A673 (cell line): ENCODE measurements at places on chromosomes 16 and 17. TPM values are rescaled to one million over a fixed set of nuclear protein-coding genes. Genes with fewer than 3 reads are reported as not detected.

DNA sequence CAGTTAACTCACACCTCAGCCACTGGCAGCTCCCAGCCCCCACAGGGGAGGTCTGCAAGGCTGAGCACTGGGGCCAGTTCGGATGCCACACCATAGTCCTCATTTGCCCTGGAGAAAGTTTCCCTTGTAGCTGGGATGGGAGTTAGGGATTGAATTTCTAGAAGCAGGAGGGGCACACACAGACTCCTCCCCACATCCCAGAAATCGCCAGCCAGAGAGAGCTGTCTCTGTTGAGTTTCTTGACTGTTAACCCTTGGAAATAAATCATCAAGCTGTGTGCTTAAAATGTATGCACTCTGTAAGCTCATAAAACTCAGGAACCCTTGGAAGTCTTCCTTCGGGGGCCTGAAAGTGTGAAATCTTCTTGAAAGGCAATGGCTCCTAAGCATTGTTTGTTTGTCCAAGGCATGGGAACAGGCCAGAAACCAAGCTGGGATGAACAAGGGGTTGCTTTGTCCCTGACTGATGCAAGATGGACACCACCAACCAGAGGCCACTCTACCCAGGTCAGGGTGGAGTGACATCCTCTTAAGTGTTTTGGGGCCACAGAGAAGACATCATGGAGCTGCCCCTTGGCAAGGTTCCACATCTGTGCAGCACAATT lies 394 bp upstream of the PRM3 start:
- no peaks in the 10 kb centered on the region for H3K27me3 ChIP-seq
- H3K36me3 ChIP-seq: no peaks in the 10 kb centered on the region
- H3K27ac ChIP-seq: no peak overlapping the region
- H3K4me1 ChIP-seq: no peaks in the 10 kb centered on the region
- DNase-seq: no peak
- no peak overlapping the region for H3K4me3 ChIP-seq

GRCh38 chr16:86925067-86925791 lies 346.9 kb downstream of the FOXL1 start:
- DNase-seq: peak; percentile 40
- no peak overlapping the region for H3K27ac ChIP-seq
- no peaks in the 10 kb centered on the region for H3K4me1 ChIP-seq
- peaks cover 10% of the 10 kb centered on the region for H3K27me3 ChIP-seq

PEX12 gene
- 2.5 and 3.2 TPM in 2 replicates for total RNA-seq

- peaks cover 22% of the 10 kb centered on the region for H3K4me1 ChIP-seq
- no peaks in the 10 kb centered on the region for H3K36me3 ChIP-seq
- no peaks in the 10 kb centered on the region for H3K27me3 ChIP-seq
- no peak for DNase-seq
These were observed 765 bp downstream of the MYO18A start for GRCh38 chr17:29179232-29180033.

CPPED1 gene
- total RNA-seq: 0.87 and 0.90 TPM in 2 replicates

- no peaks in the 10 kb centered on the region for H3K36me3 ChIP-seq
- no peaks in the 10 kb centered on the region for H3K4me1 ChIP-seq
- H3K27ac ChIP-seq: no peak overlapping the region
- no peak for DNase-seq
These were observed 123.0 kb upstream of the RBFOX1 start for GRCh38 chr16:7209598-7209997.

GRCh38 chr16:3476409-3476808 lies 18.9 kb downstream of the C16orf90 start:
- no peaks in the 10 kb centered on the region for H3K36me3 ChIP-seq
- no peaks in the 10 kb centered on the region for H3K27me3 ChIP-seq
- no peak overlapping the region for H3K27ac ChIP-seq
- H3K4me3 ChIP-seq: no peak overlapping the region
- peaks cover 3% of the 10 kb centered on the region for H3K4me1 ChIP-seq
- DNase-seq: no peak

TMEM114 gene
- 0.86 and 1.8 TPM in 2 replicates for total RNA-seq

DNA sequence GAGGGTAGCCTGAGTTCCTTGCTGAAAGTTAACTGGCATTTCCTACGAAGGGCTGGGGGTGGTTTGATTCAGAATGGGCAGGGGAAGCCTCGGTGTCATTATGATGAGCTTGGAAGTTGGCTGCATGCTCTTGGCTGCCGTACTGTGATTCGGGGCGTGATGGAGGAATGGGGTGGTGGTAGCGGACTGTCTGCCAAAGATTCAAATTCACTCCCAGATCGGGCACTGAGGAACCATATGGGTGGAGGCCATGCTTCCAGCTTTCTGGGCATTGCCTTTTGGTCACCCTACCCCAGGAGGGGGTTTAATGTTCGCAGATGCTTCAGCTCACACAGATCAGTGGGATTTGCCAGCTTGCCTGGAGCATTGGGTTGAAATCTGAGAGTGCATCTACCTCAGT lies 492.8 kb upstream of the EEF2KMT start:
- no peak overlapping the region for H3K4me3 ChIP-seq
- H3K27ac ChIP-seq: no peak overlapping the region
- no peaks in the 10 kb centered on the region for H3K36me3 ChIP-seq
- no peak for DNase-seq
- peaks cover 10% of the 10 kb centered on the region for H3K4me1 ChIP-seq

SEPTIN12 gene
- total RNA-seq: not detected in 2 replicates

DNA sequence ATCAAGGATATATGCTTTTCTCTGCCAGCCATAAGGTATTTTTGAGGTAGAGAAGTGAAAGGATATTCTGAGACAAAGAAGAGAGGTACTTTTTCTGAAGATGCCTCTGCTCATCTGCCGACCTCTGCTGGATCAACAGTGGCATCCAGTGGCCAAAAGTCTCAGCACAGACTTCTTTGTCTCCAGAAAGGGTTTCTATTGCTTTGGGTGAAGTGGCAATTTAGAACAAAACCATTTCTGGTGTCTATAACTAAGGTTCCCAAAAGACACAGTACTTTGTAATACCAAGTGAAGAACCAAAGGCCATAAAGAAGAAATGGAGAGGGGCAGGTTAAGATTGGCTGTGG lies 155.2 kb upstream of the C17orf78 start:
- H3K27me3 ChIP-seq: no peaks in the 10 kb centered on the region
- no peaks in the 10 kb centered on the region for H3K36me3 ChIP-seq
- H3K4me1 ChIP-seq: no peaks in the 10 kb centered on the region
- no peak overlapping the region for H3K4me3 ChIP-seq

GRCh38 chr17:61396586-61397085 lies 3.0 kb upstream of the TBX2 start:
- peaks cover 23% of the 10 kb centered on the region for H3K4me1 ChIP-seq
- H3K4me3 ChIP-seq: no peak overlapping the region

GRCh38 chr16:30041841-30042240 lies 10.8 kb upstream of the TLCD3B start:
- H3K36me3 ChIP-seq: no peaks in the 10 kb centered on the region
- no peak overlapping the region for H3K4me3 ChIP-seq
- no peaks in the 10 kb centered on the region for H3K4me1 ChIP-seq
- H3K27me3 ChIP-seq: no peaks in the 10 kb centered on the region

GRCh38 chr16:8872967-8873865 lies 4.4 kb upstream of the CARHSP1 start:
- no peaks in the 10 kb centered on the region for H3K27me3 ChIP-seq
- H3K4me3 ChIP-seq: no peak overlapping the region
- DNase-seq: no peak
- H3K27ac ChIP-seq: no peak overlapping the region
- H3K36me3 ChIP-seq: no peaks in the 10 kb centered on the region
- peaks cover 22% of the 10 kb centered on the region for H3K4me1 ChIP-seq

DNA sequence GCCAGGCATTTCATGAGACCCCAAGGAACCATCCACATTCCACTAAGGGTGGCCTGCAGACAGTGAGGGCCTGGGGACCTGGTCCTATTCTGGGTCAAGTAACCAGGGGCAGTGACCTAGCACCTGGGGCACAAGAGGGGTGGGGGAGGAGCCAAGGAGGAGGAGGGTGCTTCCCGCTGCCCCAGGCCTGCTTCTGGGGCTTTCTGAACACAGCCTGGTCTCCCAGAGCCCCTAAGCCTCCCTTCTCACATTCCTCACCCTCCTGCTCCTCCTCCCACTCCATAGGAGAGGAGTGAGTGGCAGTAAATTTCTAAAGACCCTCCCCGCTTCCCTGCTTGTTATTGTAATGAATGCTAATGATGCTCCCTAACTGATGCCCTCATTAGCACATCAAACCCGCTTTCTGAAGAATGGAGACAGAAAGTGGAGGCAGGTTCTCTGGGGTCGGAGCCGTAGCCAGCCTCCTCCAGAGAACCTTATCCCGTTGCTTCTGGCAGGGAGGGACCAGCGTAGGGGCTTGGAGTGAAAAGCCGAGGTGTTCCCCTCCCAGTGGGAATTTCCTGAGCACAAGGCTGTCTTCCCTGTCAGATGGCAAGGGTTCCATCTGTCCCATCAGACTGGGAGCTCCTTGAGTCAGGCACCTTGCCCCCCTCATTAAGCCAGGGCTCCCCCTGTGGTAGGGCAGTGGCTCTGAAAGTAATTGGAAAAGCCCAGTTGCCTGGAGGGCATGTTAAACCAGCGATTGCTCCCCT lies 3.7 kb upstream of the SRCIN1 start:
- no peak overlapping the region for H3K27ac ChIP-seq
- no peaks in the 10 kb centered on the region for H3K4me1 ChIP-seq
- no peak overlapping the region for H3K4me3 ChIP-seq
- no peaks in the 10 kb centered on the region for H3K36me3 ChIP-seq
- no peak for DNase-seq
- H3K27me3 ChIP-seq: no peaks in the 10 kb centered on the region

MT3 gene
- not detected in 2 replicates for total RNA-seq

GRCh38 chr17:9512323-9513168 lies 63.1 kb downstream of the STX8 start:
- H3K27me3 ChIP-seq: no peaks in the 10 kb centered on the region
- no peak overlapping the region for H3K27ac ChIP-seq
- DNase-seq: peak; percentile 33
- H3K36me3 ChIP-seq: no peaks in the 10 kb centered on the region
- no peak overlapping the region for H3K4me3 ChIP-seq
- H3K4me1 ChIP-seq: no peaks in the 10 kb centered on the region

- no peak overlapping the region for H3K27ac ChIP-seq
- H3K36me3 ChIP-seq: no peaks in the 10 kb centered on the region
- H3K4me3 ChIP-seq: no peak overlapping the region
- no peak for DNase-seq
- no peaks in the 10 kb centered on the region for H3K4me1 ChIP-seq
- H3K27me3 ChIP-seq: peaks cover 9% of the 10 kb centered on the region
These were observed 15.7 kb upstream of the CCL1 start for GRCh38 chr17:34378664-34379101.

MYLK3 gene
- total RNA-seq: 0.77 and 1.0 TPM in 2 replicates
